OCI-LY7 (cell line): ENCODE measurements at places on chromosomes 13 and 19. TPM values are rescaled to one million over a fixed set of nuclear protein-coding genes. Genes with fewer than 3 reads are reported as not detected.

DNA sequence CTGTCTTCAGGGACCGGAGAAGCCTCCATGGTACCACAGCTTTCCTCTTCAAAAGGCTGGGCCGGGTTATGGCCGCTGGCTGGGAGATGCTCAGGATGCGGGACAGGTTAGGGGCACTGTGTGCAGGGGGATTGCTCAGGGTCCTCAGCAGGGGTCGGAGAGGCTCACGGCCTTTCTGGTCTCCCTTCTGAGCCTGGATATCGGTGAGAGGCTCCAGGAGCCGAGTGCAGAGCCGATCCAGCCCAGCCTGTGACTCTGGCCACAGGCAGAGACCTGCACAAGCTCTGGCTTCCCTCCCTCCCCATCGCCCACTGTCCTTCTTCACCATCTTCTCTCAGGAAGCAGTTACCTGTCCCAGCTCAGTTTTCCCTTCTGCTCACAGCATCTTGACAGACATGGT lies 306.0 kb downstream of the ZNF536 start:
- no peak for DNase-seq

- DNase-seq: no peak
Observed at GRCh38 chr13:79830426-79830825, 349.5 kb downstream of the NDFIP2 start.

DNA sequence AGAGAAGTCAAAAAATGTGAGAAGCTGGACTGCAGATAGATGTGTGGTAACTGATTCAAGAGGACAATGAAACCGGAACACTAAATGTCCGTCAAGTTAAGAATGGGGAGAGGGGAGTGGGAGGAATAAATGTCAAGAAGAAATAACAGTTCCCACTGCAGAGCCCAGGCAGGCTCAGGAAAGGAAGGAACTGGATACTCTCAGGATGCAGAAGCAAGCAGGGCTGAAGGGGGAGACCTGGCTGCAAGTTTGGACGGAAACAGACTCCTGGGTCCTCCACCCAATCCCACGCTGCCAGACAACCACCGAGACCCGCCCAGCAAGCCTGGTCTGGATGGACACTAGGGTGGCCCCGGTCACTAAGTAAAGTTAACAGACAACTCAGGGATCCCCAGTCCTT lies 18.1 kb downstream of the TUBGCP3 start:
- no peak for DNase-seq

GRCh38 chr13:23427342-23427843 lies 6.1 kb downstream of the SACS start:
- no peak for DNase-seq

DNA sequence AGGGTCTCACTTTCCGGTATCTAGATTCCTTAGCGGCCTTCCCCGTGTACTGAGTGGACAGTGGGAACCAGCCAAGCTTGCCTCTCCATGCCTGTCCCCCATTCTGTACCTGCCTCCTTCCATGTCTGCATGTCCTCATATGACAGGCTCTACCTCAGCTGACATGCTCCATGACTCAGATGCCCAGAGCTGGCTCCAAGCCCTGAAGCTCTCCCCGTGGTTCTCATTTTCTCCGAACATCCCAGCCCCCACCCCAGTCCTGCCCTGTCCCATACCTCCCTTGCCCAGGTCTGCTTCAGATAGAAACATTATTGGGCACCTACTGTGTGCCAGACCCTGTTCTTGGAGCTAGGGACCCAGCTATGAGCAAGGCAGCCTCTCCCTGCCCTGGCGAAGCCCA lies 17.1 kb upstream of the SHFL start:
- DNase-seq: no peak

GRCh38 chr19:10418485-10419199 lies 1.7 kb upstream of the PDE4A start:
- DNase-seq: peak; percentile 75

- no peak for DNase-seq
Observed at GRCh38 chr19:13132471-13133180, 14.6 kb downstream of the NACC1 start.

GRCh38 chr19:17540174-17540573 lies 15.3 kb upstream of the COLGALT1 start:
- DNase-seq: no peak

DNA sequence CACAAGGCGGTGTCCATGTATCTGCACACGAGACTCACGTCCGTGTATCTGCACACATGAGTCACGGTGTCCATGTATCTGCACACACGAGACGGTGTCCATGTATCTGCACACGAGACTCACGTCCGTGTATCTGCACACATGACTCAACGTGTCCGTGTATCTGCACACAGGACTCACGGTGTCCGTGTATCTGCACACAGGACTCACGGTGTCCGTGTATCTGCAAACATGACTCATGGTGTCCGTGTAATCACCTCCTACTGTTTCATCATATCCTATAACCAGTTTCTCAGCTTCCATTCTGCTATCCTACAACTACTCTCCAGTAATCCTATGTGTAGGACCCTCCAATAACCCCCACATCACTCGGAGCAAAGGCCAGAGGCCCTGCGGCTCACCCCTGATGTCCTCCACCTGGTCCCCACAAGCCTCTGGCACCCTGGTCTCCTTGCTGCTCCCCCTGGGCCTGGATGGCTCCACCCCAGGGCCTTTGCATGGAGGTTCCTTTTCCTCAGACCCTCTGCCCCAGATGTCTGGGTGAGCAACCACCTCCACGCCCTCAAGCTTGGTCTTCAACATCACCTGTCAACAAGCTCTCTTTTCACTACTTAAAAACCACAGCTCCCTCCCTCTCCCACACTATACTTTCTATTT lies 2.5 kb upstream of the TMEM255B start:
- DNase-seq: no peak

- peak; percentile 1 for DNase-seq
Observed at GRCh38 chr13:34833562-34834182, 108.4 kb upstream of the NBEA start.

- DNase-seq: no peak
Observed at GRCh38 chr13:105139048-105139379, 1396.4 kb downstream of the EFNB2 start.

GRCh38 chr19:42174958-42175734 lies 42.3 kb downstream of the DEDD2 start:
- no peak for DNase-seq

- no peak for DNase-seq
Observed at GRCh38 chr13:49029570-49029969, 53.9 kb downstream of the FNDC3A start.

GRCh38 chr19:5803752-5804515 lies 933 bp upstream of the NRTN start:
- DNase-seq: peak; percentile 93

GRCh38 chr19:43731846-43732245 lies 16.0 kb downstream of the IRGC start:
- DNase-seq: no peak

- DNase-seq: no peak
Observed at GRCh38 chr19:7349231-7349591, 474 bp downstream of the ARHGEF18 start.

- no peak for DNase-seq
Observed at GRCh38 chr13:21058361-21058760, 3.0 kb downstream of the LATS2 start.

DNA sequence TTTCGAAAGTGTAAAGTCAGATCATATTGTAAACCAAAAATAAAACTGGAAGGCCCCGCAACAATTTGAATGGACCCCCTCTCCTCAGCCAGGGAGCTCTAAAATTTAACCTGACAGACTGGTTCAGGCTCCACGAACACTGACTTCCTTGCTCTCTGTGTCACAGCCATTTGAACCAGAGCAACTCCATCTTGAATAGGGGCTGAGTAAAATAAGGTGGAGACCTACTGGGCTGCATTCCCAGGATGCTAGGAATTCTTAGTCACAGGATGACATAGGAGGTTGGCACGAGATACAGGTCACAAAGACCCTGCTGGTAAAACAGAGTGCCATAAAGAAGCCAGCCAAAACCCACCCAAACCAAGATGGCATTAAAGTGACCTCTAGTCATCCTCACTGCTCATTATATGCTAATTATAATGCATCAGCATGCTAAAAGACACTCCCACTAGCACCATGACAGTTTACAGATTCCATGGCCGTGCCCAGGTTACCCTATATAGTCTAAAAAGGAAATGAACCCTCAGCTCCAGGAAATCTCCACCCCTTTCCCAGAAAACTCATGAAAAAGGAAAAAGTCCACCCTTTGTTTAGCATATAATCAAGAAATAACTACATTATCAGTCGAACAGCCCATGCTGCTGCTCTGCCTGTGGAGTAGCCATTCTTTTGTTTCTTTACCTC lies 43.1 kb downstream of the RFXAP start:
- no peak for DNase-seq

The NR2F6 gene
- total RNA-seq: 30.0 and 33.1 TPM in 2 replicates

The VSTM2B gene
- not detected in 2 replicates for total RNA-seq

The SPACA4 gene
- not detected in 2 replicates for total RNA-seq

The ZBTB32 gene
- not detected in 2 replicates for total RNA-seq

The KIR3DL2 gene
- total RNA-seq: not detected in 2 replicates

The EBI3 gene
- not detected in 2 replicates for total RNA-seq
